RPMI8226 (cell line): ENCODE measurements at places on chromosomes 13 and 19.

DNA sequence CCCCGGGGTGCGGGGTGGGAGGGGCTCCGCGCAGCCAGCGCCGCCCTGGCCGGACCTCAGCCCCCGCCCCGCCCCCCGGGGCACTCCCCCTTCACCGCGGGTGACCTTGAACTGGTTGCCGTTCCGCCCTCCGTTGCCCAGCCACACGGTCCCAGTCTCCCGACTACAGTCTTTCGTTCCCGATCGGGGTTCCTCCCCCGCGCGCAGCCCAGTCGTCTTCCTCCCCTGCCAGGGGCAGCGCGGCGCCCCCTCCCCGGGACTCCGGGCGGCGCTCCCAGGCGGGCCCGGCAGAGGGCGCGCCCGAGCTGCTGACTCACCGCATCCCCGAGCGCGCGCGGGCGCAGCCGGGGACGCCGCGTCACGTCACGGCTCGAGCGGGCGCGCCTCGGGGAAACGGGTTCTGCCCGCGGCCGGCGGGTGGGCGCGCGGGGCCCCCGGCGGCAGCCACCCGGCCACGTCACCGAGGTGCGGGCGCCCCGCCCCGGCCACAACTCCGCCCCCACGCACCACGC is 459 bp downstream of the MIDN start:
- DNase-seq: peak; percentile 80

DNA sequence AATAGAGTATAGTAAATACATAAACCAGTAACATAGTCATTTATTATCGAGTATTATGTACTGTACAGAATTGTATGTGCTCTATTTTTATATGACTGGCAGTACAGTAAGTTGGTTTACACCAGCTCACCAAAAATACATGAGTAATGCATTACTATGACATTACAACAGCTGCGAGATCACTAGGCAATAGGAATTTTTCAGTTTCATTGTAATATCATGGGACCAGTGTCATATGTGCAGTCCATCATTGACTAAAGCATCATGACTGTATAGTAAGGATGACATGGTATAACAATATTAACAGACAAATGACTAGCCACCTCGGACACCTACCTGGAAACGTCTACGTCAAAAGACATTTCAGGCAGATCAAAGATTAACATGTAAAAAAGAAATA is 33.6 kb downstream of the ATP7B start:
- DNase-seq: no peak

DNA sequence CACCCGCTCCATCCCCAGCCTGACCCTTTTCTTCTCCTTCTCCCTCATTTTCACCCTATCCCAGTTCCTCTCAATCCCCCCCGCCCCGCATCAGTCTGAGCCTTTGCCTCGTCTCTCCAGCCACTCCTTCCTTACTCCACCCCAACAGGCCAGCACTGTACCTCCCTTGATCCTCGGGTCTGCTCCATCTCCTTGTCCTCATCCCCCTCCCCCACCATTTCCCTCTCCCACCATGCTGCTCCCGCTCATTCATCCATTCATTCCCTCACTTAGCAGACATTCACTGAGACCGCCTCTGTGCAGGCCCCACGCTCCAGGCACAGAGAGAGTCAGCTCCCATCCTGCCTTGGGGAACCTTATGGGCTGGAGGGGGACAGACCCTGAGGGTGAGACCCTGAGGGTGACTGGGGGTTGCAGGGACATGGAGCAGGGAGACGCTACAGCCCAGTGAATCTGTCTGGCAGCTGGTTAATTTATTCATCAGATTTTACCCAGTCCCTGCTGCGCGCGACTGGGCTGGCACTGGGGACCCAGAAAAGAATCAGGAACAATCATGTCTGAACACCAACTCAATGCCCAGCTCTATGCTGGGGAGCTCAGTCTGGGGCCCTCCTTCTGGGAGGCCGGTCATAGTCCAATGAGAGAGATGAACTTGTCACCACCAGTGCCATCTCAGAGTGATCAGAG is 881 bp downstream of the ARHGAP33 start:
- DNase-seq: no peak

DNA sequence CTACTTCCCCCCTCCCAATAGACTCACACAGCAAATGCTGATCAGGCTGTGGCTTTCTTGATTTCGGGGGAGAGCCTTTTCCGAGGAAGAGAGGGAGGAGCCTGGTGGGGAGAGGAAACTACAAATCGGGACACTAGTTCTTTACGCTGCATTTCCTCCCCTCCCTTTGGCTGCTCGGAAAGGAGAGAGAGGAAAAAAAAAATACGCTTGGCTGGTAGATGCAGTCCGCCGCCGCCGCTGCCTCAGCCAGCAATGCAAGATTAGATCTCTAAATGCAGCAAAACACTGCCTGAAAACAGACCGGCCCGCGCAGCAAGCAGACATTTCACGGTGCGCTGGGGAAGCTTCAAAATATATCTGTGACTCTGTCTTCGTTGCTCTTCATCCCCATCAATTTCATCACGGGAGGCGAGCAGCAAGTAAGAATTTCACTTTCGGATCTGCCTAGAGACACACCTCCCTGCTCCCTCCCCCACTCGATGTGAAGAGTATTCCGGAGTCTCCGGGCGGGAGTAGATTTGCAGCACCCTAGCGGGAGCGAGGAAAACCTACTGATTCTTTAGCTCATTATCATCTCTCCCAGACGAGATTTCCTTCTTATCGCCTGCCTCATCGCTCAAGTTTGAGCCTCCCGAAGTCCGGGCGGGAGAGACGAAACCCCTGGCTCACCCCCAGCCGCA is at the start of gene PCDH17:
PCDH17 (plus strand) TSS at position 149 of the 680 bp plus-strand sequence. CDS start 803 bp downstream, outside the sequence.
- DNase-seq: no peak

DNA sequence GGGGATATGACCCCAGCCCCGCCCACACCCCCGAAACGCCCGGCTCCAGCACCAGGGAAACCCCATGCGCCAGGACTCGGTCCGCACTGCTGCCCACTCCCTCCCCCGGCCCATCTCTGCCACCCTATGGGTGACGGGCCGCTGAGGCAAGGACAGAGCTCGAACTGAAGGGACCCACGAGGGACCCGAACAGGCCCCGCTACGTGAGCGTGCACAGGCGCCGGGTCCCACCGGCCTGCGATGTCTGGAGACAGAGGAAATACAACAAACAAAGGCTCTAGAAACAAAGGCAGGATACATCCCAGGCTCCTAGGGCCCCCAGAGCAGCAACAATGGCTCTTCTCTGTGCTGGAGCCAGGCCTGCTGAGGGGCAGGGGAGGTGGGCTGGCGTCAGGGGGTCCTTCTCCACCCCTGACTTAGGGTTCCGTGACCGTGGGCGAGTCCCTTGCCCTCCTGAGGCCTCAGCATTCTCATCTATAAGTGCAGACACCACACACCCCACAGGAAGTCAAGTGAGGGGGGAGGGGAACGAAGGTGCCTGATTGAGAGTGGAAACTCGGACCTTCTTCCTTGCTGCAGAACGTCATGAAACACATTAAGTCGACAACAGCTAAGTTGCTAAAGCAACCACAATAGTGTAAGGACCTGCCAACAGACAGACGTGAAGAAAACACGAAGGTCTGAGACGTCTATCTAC is 3.1 kb downstream of the ABHD17A start:
- DNase-seq: no peak

DNA sequence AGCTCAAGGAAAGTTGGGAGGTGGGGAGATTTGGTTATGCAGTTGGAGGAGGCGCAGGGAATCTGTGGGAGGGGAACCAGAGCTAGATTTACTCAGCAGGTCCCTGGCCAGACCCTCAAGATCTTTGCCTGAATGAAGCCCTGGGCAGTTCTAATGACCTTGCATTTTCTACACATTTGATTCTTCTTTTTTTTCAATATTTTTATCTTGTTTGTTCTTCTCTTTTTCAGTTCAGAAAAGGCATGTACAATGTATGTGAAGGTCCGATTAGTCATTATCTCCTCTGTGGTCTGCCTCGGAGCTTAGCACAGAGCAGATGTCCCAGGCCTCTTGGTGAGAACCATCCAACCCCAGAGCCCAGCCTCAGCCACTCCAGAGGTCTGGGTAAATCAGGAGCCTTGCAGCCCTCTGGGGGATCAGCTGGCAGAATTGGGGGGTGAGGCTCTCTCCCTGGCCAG is 24.2 kb downstream of the SERP2 start:
- no peak for DNase-seq

DNA sequence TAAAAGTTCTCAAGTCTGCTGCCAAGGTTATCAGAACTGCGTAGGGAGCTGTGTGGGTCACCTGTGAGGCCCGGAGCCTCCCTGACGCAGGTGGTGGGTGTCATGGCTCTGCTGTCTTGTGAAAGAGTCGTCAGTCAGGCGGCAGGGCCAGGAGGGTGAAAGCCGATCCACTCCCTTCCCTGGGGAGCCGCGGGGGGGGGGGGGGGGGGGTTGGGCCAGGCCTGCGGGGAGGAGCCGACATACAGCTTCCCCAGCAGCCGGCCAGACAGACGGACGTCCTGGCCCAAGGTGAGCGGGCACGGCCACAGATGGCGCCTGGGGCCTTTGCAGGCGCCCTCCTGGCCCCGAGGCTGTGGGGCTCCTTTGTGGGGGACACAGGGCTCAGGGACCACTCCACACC is 12.4 kb downstream of the SBNO2 start:
- no peak for DNase-seq

GRCh38 chr13:44447783-44448321 is 74.2 kb downstream of the SERP2 start:
- no peak for DNase-seq

DNA sequence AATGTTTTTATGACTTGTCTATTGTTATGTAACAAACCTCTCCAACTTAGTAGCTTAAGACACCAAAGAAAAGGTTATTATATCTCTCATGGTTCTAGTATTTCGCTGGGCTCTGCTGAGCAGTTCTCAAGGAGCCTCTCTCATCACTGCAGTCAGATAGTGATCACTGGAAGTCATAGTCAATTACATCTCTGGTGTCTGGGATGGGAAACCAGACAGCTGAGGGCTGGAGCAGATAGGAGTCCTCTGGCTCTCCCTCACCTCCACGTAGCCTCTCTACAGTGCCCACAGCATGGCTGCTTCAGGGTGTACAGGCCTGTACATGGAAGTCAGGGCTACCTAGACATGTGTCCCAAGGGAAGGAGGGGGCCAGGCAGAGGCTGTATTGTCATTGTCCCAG is 507.5 kb downstream of the MYO16 start:
- no peak for DNase-seq

DNA sequence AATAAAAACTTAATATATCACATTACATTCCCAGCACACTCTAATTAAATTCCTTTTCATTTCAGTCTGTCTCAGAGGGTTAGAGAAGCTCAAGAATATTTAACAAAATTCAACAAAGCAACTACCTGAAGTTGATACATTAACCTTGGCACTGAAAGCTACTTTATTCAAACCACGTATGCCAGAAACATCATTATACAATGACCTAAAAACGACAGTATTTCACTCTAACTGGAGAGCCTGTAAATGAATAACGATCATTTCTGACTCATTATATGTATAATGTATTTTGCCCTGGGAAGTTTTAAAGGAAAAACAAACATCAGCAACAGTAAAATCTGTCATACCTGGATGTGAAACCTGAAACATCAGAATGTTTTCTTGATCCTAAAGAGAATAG is 270.1 kb downstream of the SLITRK5 start:
- DNase-seq: no peak

DNA sequence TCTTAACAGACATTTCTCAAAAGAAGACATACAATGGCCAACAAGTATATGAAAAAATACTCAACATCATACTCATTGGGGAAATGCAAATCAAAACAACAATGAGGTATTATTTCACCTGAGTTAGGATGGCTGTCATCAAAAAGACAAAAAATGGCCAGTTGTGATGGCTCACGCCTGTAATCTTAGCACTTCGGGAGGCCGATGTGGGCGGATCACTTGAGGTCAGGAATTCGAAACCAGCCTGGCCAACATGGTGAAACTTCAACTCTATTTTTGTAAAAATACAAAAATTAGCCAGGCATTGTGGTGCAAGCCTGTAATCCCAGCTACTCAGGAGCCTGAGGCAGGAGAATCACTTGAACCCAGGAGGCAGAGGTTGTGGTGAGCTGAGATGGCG is 22.0 kb downstream of the CEACAM16 start:
- DNase-seq: peak; percentile 29

GRCh38 chr19:31387717-31388301 is 38.6 kb upstream of the TSHZ3 start:
- DNase-seq: no peak

DNA sequence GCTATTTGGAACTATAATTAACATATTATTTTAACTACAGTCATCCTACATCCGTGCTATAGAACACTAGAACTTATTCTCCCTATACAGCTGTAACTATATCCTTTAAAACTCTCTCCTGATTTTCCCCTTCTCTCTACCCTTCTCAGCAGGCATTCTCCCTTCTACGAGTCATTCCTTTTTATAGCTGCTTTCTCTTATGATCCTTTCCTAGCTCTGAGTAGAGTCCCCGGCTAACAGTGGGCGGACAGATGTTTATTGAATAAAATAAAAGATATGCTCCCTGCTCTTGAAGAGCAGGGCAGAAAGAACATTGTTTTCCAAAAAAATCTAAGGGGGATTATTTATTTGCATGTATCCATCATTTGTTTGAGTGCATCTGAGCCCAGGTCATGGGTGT is 246.5 kb upstream of the TMTC4 start:
- DNase-seq: no peak

DNA sequence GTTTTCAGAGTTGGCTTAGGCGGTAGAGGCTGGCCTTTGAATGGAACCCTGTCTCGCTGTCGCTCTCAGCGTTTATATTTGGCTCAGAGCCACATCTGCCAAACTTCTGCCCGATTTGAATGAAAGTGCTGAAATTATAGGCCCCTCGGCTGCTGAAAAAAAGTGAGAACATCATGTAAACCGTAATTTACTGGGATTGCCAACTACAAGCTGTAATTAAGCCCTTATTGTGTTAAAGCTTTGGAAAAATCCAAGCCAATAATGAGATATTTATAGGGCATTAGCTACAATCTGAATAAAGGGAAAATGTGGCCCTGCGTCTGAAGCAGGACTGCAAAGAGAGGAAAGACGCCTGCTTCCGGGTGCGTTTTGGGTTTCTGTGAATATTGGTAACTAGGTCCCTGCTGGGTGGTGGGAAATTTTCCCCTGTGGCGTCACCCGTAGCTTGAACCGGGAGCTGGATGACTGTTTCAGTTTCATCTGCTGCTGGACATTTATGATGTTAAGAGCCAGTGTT is 9.9 kb downstream of the DNM2 start:
- DNase-seq: no peak

GRCh38 chr19:41261474-41262190 is 2.5 kb upstream of the HNRNPUL1 start:
- no peak for DNase-seq

GRCh38 chr13:106276876-106277275 is 258.6 kb downstream of the EFNB2 start:
- DNase-seq: no peak

GRCh38 chr19:54459282-54460229 is 4.0 kb downstream of the LENG9 start:
- DNase-seq: no peak

DNA sequence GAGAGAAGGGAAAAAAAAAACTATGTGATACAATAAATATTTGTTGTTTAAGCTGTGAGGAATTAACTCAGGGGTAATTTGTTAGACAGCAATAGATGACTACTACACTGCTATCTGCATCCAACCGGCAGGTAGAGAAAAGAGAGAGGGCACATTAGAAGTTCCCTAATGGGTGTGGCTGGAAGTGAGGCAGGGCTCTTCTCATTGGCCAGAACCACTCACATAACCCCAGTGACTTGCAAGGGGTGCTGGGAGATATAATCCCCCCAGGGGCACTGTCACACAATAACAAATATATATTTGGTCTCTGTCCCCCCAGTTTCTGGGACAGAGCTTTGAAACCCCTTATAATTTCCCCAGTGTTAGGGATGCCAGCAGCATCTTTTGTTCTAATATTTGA is 24.3 kb downstream of the FGF21 start:
- DNase-seq: no peak
